ENCODE measurements at places on chromosomes 11 and 22.

GRCh38 chr11:128297805-128298204 lies 289.6 kb downstream of the ETS1 start:
- DNase-seq: no peak

- no peak for DNase-seq
Observed at GRCh38 chr22:48602805-48603518, 1224.7 kb downstream of the BRD1 start.

- no peak for DNase-seq
Observed at GRCh38 chr11:2271077-2271326, 614 bp upstream of the ASCL2 start.

DNA sequence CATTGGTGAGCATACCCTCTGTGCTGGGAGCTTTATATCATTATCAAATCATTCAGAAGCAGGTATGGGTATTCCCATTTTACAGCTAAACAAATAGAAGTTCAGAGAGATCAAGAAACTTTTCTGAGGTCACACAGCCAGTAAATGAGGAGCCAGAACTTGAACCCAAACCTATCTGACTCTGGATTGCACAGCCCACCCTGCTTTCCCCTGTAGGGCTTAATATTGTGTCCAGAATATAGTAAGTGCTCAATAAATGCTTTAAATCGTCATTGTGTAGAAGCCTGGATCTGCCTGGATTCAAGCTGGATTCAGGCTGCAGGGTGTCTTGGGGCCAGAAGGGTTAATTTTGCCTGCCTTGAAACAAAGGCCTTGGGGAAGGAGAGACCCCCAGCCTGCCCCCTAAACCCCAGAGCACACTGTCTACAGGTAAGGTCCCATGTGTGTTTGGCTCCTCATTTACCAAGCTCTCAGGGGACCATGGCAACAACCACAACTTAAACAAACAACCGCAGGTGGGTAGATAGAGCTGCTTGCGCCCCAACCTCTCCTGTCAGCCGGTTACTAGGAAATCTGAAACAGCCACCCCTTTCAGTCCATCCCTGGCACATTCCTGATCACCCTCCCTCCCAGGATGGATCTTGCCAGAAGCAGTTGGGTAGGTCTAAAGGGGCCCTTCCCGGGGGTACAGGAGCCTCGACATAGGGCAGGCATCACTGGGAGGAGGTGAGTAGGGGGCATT lies 3.0 kb upstream of the SEC14L3 start:
- DNase-seq: no peak

- DNase-seq: peak; percentile 71
Observed at GRCh38 chr11:86099874-86100273, 31.0 kb upstream of the PICALM start.

- DNase-seq: no peak
Observed at GRCh38 chr11:18394928-18395734, 768 bp downstream of the LDHA start.

DNA sequence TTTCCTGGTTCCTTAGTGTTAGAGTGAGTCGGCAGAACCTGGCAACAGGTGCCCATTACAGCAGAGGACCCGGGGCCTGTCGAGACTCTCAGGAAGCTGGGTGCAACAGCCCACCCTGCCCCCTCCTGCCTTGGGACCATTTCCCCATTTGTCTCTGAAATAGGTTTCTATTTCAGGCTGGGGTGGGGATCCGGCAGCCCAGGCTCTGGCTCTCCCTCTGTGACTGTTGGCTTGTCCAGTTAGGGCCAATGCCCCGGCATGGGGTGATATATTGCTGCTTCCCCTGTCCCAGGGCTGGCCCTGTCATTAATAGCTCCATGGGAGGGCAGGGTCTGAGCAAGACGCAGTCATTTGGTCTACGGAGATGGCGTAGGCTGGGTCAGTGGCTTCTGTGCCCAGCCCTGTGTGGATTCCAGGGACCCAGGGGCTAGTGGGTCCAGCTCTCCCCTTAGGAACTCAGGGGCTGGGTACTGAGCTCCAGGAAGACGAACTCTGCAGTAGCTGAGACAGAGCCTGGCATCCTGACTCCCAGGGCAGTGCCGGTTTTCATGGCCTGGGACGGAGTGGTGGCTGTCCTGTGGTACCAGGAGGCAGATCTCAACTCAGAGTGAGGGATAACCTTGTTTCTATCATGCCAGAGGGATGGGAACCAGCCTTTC lies 2.7 kb downstream of the P2RY6 start:
- no peak for DNase-seq

GRCh38 chr11:101915791-101916291 lies 481 bp downstream of the ANGPTL5 start:
- DNase-seq: peak; percentile 53

GRCh38 chr11:75079546-75079945 lies 17.1 kb downstream of the OR2AT4 start:
- DNase-seq: no peak

DNA sequence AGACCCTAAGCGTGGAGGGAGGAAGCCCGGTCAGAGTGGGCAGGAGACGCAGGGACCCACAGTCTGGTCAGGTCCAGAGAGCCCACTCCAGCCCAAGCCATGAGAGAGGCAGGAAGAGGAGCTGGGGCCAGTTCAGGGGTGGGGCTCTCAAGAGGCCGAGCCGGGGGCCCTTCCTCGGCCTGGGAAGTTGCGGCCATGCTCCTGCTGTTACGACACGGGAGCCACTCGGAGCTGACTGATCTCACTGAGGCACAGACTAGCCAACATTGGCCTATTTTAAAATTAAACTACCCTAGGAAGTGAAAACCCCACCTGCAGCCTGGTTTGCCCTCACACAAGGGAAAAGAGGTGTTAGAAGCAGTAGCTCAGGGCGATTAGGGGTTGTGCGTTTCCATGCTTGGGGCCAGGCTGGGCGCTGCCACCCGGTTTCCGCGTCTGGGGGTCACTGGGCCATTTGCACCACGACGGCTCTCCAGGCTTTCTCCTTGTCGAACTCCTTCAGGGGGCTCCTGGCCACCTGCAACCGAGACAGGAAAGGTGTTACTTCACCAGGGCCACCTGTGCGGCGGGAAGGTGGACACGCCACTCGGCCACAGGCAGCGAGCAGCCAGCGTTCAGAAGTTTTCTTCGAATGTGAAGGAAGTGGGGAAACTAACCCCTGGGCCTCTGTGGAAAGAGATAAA lies 3.2 kb upstream of the TTLL8 start:
- DNase-seq: no peak

DNA sequence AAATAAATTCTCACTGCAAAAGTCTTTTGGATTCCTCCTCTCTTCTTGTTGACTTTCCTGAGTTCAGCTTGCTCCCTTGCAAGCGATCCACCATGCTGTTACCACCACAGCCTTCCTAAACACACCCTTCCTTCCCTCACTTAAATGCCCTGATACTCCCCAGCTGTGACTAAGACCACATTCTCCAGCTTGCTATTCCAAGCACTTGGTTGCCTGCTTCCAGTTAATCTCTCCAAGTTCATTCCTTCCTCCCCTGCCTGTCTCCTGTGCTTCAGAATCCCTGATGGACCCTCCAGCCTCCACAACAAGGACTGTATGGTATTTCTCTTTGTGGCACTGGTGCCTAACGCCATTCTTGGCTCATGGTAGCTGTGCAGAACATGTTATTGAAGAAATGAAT lies 603.9 kb upstream of the CADM1 start:
- no peak for DNase-seq

- no peak for DNase-seq
Observed at GRCh38 chr22:37492428-37493344, 6.5 kb upstream of the MFNG start.

DNA sequence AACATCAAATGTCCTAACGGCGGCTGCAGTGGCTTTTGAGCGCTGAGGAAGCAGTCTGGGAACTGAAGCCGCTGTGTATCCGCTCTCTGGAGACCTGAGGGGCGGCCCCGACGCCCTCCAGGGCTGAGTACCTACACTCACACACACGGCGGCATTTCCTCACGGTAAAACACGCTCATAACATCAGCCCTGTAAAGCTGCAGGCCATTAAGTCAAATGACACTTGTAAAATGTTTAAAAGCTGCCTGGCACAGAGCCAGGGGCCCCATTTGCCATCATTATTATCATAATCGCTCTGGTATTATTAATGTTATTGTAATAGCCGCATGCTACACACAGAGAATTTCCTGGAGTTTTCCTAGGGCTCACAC lies 5.1 kb downstream of the CARS1 start:
- DNase-seq: no peak

GRCh38 chr22:24410110-24410856 lies 17.1 kb upstream of the ADORA2A start:
- DNase-seq: no peak

- DNase-seq: no peak
Observed at GRCh38 chr11:16985297-16985696, 28.9 kb downstream of the PLEKHA7 start.

DNA sequence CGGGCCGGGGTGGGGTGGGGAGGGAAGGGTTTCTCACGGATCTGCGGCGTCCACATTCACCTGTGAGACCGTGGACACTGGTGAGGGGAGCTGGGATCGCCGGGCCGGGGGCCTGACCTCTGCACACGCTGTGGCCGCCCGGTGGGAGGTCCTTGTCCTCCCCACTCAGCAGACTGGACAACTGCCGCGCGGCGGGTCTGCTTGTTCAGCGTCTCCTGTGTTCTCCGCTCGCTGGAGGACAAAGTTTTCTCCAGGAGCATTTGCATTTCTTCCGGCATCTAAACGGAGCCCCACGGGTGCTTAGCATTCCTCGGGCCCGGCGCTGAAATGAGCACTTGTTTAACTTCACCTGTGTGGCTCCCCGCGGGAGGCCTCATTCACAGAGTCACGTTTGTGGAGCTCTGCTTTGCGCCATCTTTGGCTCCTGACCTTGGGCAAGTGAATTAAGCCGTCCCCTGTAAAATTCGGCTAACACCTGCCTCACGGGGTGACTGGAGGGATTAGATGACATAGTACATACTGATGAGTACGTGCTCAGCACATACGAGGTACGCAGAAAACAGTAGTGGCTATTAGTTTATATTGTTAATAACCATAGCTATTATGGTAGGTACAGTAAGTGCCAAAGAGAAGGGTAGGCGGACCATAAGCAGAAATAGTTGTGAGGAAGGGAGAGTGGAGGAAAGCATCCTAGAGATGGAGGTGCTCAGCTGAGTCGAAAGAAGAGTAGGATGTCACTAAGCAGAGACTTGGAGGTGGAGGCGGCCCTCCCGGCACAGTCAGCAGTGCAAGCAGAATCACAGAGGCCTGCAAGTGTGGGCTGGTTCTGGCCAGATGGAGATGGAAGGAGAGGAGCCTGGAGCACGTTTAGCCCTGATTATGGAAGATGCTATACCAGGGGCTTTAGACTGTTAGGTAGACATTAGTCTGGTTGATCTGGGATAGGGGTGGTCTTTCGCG lies 885 bp downstream of the TRMU start:
- DNase-seq: no peak

GRCh38 chr11:44519989-44520737 lies 45.3 kb upstream of the CD82 start:
- DNase-seq: no peak

DNA sequence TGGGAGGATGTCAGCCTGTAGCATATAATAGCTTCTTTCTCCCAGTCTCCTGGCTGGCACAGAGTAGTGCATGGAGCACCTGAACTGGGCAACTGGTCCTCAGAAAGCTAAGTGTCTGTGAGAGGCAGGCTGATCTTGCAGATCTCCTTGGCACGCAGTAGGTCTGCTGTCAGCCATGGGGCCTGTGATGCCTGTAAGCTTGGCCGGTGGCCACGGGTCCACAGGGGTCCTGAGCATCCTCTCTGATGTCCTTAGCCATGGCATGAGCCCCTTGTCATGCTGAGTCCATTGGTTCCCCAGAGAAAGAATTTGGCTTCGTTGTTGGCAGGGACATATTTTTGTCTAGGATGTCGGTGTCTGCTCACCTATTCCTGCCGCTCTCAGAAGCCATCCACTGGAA lies 25.0 kb downstream of the AMPD3 start:
- DNase-seq: no peak

DNA sequence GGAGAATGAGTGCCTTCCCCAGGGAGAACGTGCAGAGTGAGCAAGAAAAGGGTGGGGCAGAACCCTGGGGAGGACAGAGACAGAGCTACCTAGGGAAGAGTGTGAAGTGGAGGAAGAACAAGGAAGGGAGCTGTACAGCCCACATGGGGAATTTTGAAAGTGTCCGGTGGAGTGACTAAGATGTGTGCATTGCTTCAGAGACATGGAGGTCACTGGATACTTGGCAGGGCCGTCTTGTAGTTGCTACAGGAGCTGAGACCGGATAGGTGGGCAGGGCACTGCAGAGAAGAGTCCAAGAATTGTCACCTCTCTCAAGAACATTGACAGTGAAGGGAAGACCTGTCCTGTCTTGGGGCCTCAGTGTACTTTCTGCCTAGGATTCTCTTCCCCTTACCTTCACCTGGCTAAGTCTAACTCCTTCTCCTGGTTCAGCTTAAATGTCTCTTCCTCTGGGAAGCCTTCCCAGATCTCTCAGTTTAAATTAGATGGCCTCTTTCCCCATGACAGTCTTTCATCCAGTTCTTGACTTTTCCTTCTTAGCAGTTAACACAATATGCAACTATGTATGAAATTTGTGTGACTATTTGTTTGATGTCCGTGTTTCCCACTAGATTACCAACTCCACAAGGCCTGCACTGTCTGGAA lies 9.2 kb upstream of the P2RY6 start:
- no peak for DNase-seq

DNA sequence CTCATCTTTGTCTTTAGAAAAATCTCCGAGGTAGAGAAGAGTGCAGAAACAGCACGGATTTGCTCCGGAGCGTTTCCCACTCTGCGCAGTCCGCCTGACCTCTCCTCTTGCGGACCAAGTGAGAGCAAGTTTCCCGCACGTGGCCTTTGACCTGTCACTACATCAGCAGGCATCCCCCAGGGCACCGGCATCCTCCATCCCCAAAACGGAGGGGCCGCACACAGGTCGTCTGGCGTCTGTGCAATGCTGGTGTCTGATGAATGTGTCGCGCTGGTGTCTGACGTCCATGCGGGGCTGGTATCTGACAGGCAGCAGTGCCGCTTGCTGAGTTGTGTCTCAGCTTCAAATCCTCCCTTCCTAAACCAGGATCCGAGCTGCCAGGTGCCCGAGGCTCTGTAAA lies 739 bp upstream of the MRGPRE start:
- no peak for DNase-seq

DNA sequence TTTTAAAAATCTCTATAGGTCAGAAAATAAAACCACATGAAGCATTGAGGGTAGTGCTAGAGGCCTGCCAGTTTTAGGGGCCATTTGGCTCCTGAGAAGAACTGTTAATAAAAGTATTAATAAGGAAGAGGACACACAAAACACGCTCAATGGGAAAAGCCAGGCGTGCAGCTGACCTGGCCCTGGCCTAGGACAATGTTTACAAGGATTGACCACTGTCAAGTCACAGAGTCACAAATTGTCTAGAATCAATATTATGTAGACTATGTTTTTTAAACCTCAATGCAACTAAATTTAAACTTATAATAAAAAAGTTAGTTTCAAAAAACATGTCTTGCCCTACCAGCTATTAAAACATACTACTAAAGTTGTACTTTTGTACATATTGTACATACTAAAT lies 89.4 kb downstream of the YAP1 start:
- DNase-seq: no peak

- no peak for DNase-seq
Observed at GRCh38 chr22:35910926-35911325, 117.7 kb downstream of the RBFOX2 start.
